ENCODE measurements at places on chromosomes 12 and 14.

GRCh38 chr14:99174081-99174769 lies 97.8 kb downstream of the BCL11B start:
- DNase-seq, result no peak

- no peak for DNase-seq
These were observed 36.4 kb downstream of the ITPK1 start for GRCh38 chr14:93079321-93079720.

GRCh38 chr12:107399046-107399445 lies 286.6 kb upstream of the PWP1 start:
- DNase-seq, result no peak

- DNase-seq, result no peak
These were observed 65.6 kb downstream of the TESC start for GRCh38 chr12:117033382-117034221.

DNA sequence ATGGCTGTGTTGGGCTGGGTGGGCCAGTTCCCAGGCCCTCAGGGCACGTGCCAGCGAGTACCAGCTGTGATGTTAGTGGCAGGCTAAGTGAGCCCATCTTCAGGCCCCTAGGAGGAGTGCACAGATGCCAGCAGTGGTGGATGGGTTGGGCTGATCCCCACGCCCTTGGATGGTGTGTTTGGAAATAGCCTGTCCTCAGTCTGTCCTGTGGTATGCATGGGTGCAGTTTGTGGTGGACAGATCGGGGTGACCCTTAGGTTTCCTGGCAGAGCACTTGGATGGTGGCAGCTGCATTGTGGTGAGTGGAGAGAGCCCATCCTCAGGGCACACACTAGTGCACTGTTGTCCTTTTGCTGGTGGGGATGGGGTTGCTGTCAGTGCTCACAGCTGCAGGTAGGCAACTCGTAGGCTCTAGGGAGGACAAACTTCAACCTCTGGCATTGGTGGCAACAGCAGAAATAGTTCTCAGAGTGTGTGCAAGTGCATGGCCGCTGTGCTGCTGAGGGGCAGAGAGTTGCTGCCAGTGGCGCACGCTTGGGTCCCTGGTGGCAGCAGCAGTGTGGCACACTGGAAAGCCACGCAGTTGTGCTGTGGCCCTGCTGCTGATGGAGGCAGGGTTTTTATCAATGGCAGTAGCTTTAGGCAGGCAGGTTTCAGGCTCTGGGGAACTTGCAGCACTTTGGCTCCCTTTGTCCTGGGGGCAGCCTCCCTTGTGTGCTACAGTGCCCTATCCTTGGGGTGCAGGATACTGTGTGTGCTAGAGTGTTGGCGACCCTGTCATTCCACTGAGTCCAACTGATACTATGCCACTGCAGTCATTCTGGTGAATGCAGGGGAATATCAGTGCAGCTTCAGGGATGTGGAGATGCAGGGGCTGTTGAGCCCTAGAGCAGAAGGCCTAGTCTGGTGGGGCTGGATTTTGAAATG lies 65.5 kb downstream of the FBXO33 start:
- no peak for DNase-seq

- DNase-seq, result no peak
These were observed 13.4 kb upstream of the DNAH10 start for GRCh38 chr12:123748661-123749060.

- peak; percentile 49 for DNase-seq
These were observed 442.6 kb downstream of the DPF3 start for GRCh38 chr14:72451054-72451972.

DNA sequence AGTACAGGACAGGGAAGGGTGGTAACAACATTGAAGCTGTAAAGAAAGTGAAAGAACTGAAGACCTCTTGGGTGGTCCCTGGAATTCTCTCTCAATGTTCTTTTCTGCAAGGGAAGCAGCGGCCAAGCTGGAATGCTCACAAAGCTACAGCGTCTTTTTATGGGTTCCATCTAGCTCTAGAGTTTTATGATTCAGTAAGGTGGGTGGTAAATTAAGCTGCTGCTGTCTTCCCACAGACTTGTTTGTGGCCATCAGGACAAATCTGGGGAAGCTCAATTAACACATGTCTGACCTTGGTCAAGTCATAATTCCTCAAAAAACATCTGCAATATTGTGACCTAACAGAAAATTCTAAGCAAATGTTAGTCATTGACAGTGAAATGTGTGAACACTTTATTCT lies 139.1 kb downstream of the MED13L start:
- DNase-seq, result no peak

DNA sequence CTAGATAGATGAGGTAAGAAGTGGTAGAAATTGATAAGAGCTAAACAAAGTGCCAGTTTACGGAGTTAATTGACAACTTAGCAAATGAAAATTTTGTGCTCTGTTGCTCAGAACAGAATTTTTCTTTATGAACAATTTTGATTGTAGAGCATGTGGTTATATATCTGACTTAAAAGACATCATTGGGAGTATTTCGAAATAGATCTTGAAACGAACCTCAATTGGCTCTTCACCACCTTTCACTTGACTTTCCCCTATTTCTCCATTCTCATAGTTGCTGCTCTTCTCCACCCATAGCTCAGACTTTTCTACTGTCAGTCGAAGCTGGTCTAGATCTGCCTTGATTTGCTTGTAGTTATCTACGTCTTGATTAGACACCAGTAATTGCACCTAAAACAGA lies 212.1 kb downstream of the ITPR2 start:
- DNase-seq, result no peak
